H1 (cell line): ENCODE measurements at places on chromosomes 2 and 18.
A peak's percentile ranks its signal among the peaks of the same experiment; 100 is the strongest.

GRCh38 chr2:106269591-106270291, 75.6 kb upstream of the UXS1 start:
- no peaks in the 10 kb centered on the region for H3K27me3 ChIP-seq
- no peaks in the 10 kb centered on the region for H3K4me1 ChIP-seq
- H3K27ac ChIP-seq = no peak overlapping the region
- no peaks in the 10 kb centered on the region for H3K36me3 ChIP-seq
- H3K4me3 ChIP-seq = peak overlapping the region; percentile 24
- DNase-seq = peak; percentile 61

GRCh38 chr2:70785137-70785911, 5.1 kb downstream of the FIGLA start:
- no peak overlapping the region for H3K27ac ChIP-seq
- H3K27me3 ChIP-seq = peaks cover 30% of the 10 kb centered on the region
- no peaks in the 10 kb centered on the region for H3K36me3 ChIP-seq
- no peak overlapping the region for H3K4me3 ChIP-seq

DNA sequence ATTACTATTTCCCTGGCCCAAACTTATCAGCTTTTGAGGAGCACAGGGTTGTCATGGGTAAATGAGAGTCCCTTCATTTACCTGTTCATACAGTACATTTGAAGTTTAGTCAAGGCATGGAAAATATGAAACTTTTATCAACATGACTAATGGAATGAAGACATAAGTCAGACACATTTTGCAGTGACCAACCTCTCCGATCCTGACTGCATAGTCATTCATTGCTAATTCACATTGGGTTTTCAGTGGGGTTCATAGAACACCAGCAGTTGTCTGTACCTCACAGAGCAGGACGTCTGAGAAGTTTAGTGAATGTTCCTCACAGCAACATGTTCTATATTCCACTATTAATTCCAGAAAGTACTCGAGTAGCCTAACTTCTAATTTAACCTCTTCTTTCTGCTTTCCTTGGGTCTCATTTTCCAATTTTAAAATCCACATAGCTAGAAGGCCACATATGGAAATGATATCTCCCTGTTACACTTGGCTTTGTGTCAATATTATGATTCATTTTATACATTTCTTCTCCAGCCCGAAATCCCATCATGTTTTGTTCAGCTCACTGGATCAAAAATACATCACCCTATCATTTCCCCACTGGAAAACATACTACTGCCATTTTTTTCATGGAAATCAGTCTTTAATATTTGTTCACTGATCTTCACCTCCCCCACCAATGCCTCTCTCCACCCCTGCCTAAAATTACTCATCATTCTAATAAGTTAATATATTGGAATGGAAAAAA, 65.9 kb downstream of the CDH20 start:
- no peak for DNase-seq
- no peak overlapping the region for H3K27ac ChIP-seq
- H3K4me1 ChIP-seq = no peaks in the 10 kb centered on the region

DNA sequence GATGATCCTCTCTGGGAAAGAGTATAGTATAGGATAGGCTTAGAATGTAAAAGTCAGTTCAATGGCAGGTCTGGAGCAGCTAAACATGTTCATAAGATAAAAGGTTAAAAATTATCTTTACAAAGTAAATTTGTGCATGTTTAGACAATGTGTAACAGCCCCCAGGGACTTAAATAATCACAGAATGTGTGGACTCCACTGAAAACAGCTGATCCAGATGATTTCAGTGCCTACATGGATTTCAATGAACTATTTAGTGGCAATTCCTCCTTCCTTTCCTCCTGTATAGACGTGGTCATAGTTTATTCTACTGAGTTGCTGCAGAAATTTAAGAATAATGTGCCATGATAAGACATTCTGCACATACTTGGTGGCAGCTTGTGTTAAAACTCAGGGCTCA, 42.9 kb downstream of the ARHGEF33 start:
- no peak overlapping the region for H3K4me3 ChIP-seq
- H3K36me3 ChIP-seq = no peaks in the 10 kb centered on the region
- H3K4me1 ChIP-seq = no peaks in the 10 kb centered on the region
- no peak overlapping the region for H3K27ac ChIP-seq

GRCh38 chr2:167127135-167127534, 238.9 kb downstream of the XIRP2 start:
- no peaks in the 10 kb centered on the region for H3K27me3 ChIP-seq
- H3K4me3 ChIP-seq = no peak overlapping the region
- DNase-seq = no peak

DNA sequence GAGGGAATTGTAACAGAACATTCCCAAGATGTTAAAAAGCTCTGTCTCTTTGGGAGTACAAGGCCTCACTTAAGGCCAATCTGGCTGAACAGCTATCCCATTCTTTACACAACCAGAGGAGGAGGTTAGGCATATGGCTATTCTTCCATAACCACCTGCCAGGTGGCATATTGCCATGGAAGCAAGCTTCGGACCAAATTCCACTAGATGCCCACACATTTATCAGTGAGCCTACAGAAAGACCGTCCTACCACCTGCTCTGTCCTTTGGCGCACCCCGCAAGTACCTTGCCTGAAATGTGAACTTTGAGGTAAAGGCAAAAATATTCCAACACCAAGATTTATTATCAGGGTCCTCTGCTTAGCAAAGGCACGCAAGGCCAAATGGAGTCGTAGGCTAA, 519.9 kb upstream of the TNP1 start:
- H3K4me1 ChIP-seq = no peaks in the 10 kb centered on the region
- H3K4me3 ChIP-seq = no peak overlapping the region
- no peak overlapping the region for H3K27ac ChIP-seq
- no peaks in the 10 kb centered on the region for H3K27me3 ChIP-seq
- DNase-seq = no peak

DNA sequence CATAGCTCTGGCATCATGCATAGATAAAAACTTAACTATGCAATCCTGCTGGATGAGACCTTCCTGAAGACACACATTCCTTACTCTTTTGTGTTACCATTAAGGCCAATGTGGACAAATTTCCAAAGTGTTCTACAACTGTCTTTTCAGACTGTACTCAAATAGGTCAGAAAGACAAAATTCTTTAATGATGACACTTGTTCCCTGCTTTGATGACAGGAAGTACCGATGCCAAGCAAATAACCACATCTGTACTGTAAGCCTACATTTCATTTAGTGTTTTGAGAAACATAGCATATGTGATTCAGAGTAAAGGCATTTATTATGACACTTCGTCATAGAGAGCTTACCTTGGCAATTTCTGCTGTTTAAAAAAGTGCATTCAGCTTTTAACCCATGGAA, 55.0 kb downstream of the PMAIP1 start:
- no peak for DNase-seq
- no peak overlapping the region for H3K27ac ChIP-seq
- no peak overlapping the region for H3K4me3 ChIP-seq
- H3K36me3 ChIP-seq = no peaks in the 10 kb centered on the region

DNA sequence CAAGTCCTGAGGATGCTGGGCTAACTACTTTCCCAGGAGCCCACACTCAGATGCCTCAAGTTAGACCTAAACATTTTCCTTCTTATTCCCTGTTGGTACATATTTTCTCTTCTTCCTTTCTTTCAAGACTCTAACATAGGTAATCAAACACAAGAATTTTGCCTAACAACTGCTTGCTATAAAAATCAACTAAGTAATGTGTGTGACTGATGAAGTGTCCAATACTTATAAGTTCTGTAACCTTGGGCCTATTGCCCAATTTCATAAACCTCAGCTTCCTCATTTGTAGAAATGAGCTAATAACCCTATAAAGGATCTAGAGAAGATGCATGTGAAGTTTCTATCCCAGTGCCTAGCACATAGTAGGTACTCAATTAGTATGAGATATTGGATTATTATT, 31.6 kb upstream of the PIK3C3 start:
- H3K27ac ChIP-seq = no peak overlapping the region
- DNase-seq = no peak
- no peaks in the 10 kb centered on the region for H3K4me1 ChIP-seq

GRCh38 chr2:228728961-228729360, 542.1 kb downstream of the PID1 start:
- H3K4me3 ChIP-seq = no peak overlapping the region
- DNase-seq = no peak
- H3K4me1 ChIP-seq = no peaks in the 10 kb centered on the region
- H3K36me3 ChIP-seq = no peaks in the 10 kb centered on the region

GRCh38 chr2:172878260-172878659, 142.6 kb downstream of the RAPGEF4 start:
- no peaks in the 10 kb centered on the region for H3K36me3 ChIP-seq
- no peaks in the 10 kb centered on the region for H3K4me1 ChIP-seq
- no peak overlapping the region for H3K4me3 ChIP-seq
- no peaks in the 10 kb centered on the region for H3K27me3 ChIP-seq
- DNase-seq = no peak
- no peak overlapping the region for H3K27ac ChIP-seq

DNA sequence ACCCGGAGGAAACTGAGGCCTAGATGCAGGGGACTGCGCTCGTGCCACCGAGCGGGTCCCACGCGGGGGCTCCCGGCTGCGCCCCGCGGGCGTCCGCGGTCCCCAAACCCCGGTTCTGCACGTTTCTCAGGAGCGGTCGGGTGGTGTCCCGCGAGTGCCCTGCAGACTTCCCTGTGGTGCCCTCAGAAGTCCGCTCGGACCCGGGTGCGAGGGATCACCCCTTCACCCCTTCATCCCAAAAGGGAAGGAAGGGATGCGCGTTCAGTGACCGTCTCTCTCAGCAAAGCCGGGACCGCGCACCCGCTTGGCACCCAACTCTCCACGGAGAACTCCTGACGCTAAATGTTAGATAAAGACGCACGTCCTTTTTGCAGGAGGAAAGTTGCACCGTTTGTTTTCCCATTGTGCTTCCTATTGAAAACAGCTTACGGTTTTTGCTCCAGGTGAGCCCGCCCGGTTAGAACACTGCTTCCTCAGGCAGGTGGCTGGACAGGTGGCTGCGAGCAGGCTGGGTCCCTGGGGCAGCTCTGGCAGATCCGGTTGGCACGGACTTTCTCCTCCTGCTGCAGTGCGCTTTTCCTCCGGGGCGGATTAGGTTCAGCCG, 779 bp downstream of the DGKD start:
- peak; percentile 64 for DNase-seq
- H3K27ac ChIP-seq = no peak overlapping the region
- peaks cover 28% of the 10 kb centered on the region for H3K27me3 ChIP-seq
- no peaks in the 10 kb centered on the region for H3K36me3 ChIP-seq

- DNase-seq = no peak
- no peaks in the 10 kb centered on the region for H3K36me3 ChIP-seq
- H3K4me3 ChIP-seq = no peak overlapping the region
- H3K27me3 ChIP-seq = no peaks in the 10 kb centered on the region
- no peak overlapping the region for H3K27ac ChIP-seq
Observed at GRCh38 chr2:68089961-68090360, 27.2 kb upstream of the C1D start.

DNA sequence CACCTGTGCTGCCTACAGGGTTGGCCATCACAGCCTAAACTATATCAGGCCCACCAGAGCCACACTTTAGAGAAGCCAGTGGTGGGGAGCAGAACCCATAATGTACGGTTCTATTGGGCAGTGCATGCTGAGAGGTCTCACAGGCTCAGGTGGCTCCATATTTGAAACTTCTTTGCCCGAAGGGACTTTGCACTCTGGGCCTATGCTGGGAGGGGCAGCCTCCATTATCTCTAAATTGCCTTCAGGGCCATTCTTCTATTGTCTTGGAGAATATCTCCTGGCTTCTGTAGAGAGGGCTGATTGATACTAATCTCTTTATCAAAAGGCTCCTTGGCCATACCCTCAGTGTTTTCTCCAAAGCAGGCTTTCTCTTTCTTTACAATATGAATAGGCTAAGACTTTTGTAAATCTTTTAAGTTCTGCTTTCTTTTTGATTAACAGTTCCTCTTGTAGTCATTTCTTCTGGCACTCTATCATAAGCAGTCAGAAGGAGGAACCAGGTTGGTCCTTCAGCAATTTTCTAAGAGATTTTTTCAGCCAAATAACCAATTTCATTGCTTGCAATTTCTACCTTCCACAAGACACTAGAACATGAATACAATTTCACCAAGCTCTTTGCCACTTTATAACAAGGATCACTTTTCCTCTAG, 44.5 kb downstream of the RPE start:
- DNase-seq = no peak
- no peaks in the 10 kb centered on the region for H3K27me3 ChIP-seq
- no peaks in the 10 kb centered on the region for H3K4me1 ChIP-seq
- no peak overlapping the region for H3K27ac ChIP-seq

DNA sequence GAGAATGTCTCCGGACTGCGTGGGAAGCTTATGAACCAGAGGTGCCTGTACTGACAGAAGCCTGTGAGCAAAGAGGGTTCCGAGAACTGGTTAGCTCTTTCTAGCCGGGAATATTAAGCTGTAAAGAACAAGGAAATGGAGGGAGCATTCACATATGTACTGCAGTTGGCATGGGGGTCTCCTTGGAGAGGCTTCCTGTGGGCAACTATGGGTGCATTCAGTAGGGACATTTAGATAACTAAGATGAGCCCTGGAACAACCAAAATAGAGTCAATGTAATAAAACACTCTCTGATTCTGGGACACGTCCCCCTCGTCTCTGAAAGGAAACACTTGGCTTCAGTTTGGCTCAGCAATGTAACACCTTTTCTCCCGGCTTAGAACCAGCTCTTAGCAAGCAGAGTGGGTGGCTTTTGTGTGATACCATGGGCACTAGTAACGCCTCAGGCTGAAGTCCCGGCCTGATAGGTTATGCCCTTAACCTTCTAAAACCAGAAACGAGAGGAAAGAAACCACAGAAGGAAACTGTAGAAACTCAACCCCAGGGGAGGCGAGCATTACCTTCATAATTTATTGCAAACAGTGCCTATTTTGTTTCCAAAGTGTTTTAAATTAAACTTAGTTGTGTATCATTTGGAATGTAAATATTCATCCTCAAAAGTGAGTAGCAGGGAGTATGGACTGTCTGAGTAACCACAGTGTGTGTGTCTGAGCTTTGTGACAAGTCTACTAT, 48.8 kb upstream of the LPIN2 start:
- H3K27ac ChIP-seq = no peak overlapping the region
- H3K27me3 ChIP-seq = no peaks in the 10 kb centered on the region
- no peaks in the 10 kb centered on the region for H3K36me3 ChIP-seq
- H3K4me1 ChIP-seq = no peaks in the 10 kb centered on the region

DNA sequence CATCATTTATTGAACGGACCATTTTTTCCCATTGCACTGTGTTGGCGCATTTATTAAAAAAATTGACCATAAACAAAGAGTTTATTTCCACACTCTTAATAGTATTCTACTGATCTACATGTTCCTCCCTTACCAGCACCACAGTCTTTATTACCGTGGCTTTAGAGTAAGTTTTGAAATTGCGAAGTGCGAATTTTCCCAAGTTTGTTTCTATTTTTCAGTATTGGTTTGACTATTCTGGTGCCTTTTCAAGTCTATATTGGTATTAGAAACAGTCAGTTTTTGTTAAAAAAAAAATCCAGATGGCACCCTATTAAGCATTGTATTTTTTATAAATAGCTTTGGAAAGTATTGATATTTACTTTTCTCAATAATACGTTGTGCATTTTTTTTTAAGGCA, 795.1 kb upstream of the HS6ST1 start:
- H3K36me3 ChIP-seq = no peaks in the 10 kb centered on the region
- H3K4me3 ChIP-seq = no peak overlapping the region
- H3K4me1 ChIP-seq = no peaks in the 10 kb centered on the region
- no peaks in the 10 kb centered on the region for H3K27me3 ChIP-seq

GRCh38 chr2:230160112-230160660, 59.6 kb downstream of the SP110 start:
- H3K36me3 ChIP-seq = no peaks in the 10 kb centered on the region
- peaks cover 2% of the 10 kb centered on the region for H3K4me1 ChIP-seq
- H3K27me3 ChIP-seq = no peaks in the 10 kb centered on the region
- no peak overlapping the region for H3K27ac ChIP-seq
- peak; percentile 71 for DNase-seq

- no peak overlapping the region for H3K27ac ChIP-seq
- H3K4me1 ChIP-seq = no peaks in the 10 kb centered on the region
Observed at GRCh38 chr18:28760299-28760698, 583.4 kb upstream of the CDH2 start.

- no peak overlapping the region for H3K4me3 ChIP-seq
- no peaks in the 10 kb centered on the region for H3K4me1 ChIP-seq
- no peaks in the 10 kb centered on the region for H3K36me3 ChIP-seq
- H3K27me3 ChIP-seq = no peaks in the 10 kb centered on the region
Observed at GRCh38 chr18:26425148-26425531, 123.2 kb downstream of the KCTD1 start.
